ENCODE measurements at places on chromosomes 1 and 21.

GRCh38 chr1:36964830-36965229, 69.5 kb downstream of the GRIK3 start:
- DNase-seq = no peak

GRCh38 chr1:192151176-192151575, 7.1 kb upstream of the RGS18 start:
- no peak for DNase-seq

GRCh38 chr1:223207293-223208066, 64.4 kb upstream of the TLR5 start:
- no peak for DNase-seq

GRCh38 chr1:66353257-66353656, 180.7 kb upstream of the SGIP1 start:
- DNase-seq = no peak

GRCh38 chr1:222373831-222374602, 173.9 kb downstream of the HHIPL2 start:
- no peak for DNase-seq

DNA sequence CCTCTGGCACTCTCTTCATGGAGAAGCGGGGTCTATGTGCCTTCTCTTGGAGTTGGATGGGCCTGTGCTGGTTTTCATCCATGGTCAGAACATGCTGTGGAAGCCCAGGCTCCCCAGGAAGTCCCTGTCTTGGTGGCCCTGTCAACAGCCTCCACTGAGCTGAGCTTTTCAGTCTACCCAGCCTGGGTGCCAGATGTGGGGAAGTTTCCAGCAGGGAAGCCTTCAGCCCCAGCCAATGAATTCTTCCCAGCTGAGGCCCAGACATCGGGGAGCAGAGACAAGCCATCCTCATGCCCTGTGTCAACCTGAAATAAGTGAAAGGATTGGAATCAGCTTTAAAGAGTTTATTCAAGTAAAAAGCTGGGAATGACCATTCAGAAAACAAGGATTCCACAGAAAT, 75.1 kb upstream of the PGBD5 start:
- no peak for DNase-seq

- no peak for DNase-seq
These were observed 138.4 kb downstream of the GLIS1 start for GRCh38 chr1:53600561-53600960.
